ENCODE measurements at places on chromosomes 16 and 17.

- no peak for DNase-seq
Measured at GRCh38 chr16:67885976-67886375, 1.3 kb downstream of the NRN1L start.

DNA sequence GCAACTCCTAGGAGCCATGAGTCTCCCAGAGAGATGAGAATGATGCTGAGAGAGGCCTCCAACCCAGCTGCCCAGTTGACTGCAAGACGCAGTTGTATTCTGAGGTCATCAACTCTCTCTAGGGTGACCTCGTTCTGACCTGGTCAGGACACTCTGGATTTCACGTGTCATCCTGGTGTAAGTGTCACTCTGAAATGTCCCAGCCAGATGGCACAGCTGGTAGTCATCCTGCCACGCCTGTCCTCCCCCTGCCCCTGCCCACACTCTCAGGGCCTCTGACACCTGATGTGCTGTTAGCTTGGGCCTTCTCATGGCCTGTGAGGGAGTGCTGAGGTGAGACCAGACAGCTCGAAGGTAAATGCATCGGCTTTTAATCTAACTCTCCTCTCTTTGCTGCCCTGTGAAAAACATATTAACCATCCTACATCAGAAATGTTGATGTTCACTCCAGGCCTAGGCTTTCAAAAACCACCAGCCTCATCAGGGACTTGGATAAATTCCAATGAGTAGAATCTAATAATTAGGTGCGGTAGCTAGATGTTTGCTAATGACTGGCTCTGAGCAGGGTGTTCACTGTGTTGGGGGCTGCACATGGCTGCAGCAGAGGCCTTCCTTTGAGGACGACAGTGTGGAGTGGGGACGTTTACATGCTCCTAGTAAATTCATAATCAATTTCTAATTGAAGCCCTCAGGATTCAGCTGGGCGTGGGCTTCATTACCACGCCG, 13.8 kb downstream of the MLYCD start:
- no peak for DNase-seq

- peak; percentile 81 for DNase-seq
Measured at GRCh38 chr16:8863594-8864424, 5.0 kb downstream of the CARHSP1 start.

DNA sequence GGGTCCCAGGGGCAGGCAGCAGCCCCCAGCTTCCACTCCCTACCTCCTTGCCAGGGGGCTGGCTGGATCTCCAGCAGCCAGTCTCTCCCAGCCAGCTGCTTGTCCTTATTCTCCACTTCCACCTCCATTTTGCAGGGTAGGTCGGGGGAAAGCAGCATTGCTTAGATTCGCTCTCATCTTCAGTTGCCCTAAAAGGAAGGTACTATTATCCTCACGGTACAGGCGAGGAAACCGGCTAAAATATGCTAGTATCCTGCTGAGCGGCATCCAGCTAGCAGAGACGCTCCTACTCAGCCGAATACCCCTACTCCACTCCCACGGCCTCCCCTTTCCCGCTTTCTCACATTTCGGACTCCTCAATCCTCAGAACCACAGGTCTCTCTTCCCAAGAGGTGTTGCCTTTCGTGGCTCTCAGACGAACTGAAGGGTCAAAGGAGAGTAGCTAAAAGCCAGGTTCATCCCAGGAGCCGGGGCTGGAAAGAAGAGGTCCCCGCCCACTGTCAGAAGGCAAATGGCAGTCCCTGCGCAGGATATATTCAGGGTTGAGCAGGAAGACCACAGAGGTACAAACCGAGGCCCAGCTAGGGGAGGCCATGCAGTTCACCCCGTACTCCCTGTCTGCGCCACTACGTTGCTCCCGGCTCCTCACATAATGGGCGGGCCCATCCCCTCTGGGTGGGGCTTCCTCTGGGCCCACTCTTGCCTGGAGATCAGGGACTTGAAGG, 1.7 kb upstream of the RAB11FIP4 start:
- no peak for DNase-seq

- DNase-seq, result no peak
Measured at GRCh38 chr16:70563636-70564035, 40.0 kb downstream of the SF3B3 start.

DNA sequence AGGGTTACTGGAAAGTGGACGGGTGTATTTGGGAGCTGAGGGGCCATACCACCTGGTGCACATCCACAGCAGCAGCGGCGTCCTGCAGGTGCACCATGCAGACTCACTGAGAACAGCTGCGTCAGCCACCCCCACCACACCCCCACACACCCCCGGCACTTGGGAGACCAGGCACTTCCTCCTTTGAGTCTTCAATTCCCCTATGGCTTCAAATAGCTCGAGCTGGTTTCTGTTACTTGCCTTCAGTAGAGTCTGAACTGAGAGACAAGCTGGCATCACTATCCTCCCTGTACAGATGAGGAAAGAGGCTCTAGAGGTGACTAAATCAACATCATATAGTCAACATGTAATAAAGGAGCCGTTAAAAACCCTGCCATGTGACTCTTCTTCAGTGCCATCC, 15.4 kb downstream of the CUEDC1 start:
- no peak for DNase-seq

- no peak for DNase-seq
Measured at GRCh38 chr17:79207960-79208359, 133.3 kb downstream of the ENGASE start.

- DNase-seq, result no peak
Measured at GRCh38 chr17:36972186-36972700, 23.5 kb downstream of the AATF start.

DNA sequence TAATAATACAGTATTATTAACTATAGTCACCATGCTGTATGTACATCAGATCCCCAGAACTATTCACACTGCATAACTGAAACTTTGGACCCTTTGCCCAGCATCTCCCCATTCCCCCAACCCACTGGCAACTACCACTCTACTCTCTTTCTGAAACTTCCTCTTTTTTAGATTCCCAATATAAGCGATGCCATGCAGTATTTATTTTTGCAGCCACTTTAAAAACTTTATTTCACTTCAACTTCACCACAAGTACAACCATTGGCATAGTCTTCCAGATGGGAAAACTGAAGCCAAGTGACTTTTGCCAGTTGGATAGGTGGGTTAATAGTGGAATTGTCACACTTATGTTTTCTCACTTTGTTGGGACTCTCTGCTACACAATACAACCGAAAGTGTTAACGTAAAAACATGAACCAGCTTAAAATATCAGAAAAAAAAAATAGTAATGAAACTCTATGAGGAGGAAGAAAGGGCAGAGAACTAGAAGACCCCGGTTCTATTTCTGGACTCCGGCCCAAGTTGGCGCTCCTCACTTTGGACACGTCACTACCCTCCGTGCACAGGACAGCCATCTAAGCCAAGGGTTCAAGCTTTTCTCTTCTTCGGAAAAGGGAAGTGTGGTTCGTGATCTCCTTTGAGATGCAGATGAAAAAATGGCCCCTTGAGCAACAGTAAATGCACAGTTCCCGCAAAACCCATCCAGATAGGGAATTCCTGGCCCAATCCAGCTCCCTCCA, 743 bp downstream of the SHCBP1 start:
- no peak for DNase-seq

- no peak for DNase-seq
Measured at GRCh38 chr16:29862383-29862883, 593 bp downstream of the CDIPT start.

DNA sequence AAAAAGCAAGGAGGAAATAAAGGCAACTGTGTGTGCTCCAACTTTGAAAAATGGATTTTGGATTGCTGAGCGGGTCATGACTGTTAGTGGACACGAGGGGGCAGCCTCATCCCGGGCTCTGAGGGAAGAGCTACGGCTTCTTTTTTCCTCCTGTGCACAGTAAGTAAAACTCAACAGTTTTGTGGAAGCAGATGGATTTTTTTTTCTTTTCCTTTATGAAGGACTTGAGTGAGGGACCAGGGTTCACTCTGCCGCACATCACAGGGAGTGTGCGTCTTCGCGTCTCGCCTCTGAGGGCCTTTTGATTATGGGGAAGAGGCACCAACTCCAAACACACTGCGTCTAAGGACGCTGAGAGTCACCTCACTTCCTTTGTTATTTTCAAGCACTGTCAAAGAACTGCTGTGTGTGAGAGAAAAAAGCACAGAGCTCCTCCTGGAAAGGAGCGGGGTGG, 80.3 kb upstream of the GOT2 start:
- peak; percentile 26 for DNase-seq

DNA sequence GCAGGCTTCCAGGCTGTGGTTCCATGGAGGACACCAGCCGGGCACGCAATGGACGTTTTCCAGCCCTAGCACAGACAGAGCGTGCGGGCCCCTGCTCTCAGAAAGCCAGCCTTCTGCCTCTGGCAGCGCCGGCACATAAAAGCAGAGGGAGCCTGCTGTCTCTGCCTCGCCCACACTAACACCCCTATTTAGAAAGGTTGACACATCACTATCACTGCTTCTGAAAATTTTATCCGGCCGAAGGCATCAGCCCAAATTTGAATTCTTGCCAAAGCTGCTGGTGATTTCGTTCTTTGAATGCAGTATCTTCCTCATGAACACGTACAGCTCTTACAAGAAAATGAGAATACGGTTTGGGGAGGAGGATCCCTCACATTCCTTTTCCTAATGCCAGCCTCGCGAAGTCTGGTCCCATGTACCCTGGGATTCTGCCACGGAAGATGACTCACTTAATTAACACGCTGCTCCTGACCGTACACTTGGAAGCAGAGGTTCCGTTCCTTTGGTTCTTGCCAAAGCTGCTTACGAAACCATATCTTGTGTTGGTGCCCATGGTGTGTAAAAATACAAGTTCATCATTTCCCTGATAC, 1.3 kb upstream of the RAB11FIP3 start:
- DNase-seq, result peak; percentile 56

DNA sequence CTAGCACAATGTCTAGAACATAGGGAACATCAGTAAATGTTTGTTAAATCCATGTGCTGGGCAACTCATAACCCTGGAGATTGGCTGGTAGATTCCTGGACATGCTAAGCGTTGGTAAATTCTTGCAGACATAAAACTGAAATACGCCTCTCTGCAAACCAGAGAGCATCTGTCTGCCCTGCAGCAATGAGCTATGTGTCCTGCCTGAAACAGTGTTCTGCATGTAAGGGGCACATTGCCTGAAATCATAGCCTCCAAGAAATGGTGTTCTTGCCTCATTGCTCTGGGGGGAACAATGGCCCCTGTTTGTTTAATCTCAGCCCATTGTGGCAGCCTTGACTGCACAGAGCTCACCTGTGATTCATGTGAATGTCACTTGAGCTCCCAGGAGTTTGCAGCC, 113.5 kb upstream of the CCL2 start:
- DNase-seq, result no peak

DNA sequence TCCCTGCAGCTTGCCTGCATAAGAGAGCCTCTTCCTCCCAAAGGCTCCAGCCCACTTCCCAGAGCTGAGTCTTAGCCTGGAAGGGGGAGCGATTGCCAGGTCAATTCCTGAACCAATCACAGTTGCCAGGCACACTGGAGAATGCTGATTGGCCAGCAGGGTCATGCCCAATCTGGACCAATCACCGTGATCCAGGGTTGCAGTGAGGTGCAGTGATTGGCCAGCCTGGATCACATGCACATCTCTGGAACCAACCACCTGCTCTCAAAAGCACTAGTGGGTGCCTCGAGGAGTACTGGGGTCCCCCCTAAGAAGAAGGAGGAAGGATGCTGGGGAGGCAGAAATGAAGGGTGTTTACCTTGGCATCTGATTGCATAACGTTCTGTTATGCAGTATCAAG, 18.4 kb downstream of the NAGPA start:
- no peak for DNase-seq

GRCh38 chr17:59357219-59357697, 25.8 kb downstream of the YPEL2 start:
- no peak for DNase-seq

DNA sequence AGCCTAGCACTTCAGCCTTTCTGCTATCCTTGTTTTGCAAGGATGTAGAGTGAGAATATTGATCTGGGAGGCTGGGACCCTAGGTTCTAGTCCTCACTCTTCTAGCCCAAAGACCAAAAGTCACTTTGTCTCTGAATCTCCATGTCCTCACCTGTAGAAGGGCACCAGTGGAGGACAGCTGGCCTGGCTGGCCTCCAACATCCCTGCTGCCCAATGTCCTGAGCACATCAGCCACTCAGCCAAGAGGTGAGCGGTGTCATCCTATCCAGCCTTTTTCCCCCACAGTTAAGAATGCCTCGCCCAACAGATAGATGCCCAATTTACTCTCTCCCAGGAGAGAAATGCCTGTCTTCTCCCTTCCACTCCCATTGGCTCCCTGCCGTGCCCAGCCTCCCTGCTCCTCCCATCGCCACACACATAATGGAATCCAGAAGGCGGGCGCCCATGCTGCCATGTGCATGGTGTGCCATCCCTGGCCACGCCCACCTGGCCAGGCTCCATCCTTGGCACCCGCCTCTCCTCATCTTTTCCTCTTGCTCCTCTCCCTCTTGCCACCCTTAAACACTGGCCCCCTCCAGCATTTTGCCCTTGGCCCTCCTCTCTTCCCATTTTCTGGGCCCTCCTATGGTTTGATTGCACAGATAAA, 157.3 kb upstream of the SDK2 start:
- DNase-seq, result no peak

DNA sequence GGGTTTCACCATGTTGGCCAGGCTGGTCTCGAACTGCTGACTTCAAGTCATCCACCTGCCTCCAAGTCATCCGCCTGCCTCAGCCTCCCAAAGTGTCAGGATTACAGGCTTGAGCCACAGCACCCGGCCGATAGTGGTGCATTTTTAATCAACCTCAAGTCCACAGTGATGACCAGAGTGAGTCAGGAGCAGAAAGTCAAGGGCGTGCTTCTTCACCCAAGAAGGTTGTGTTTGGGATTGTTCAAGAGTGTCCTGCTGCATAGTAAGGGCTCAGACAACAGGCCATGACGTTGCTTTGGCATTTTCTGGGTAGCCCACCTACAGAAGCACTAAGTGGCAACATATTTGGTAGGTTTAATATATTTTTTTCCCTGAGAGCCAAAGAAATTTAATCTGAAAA, 108.3 kb upstream of the FAM20A start:
- no peak for DNase-seq

DNA sequence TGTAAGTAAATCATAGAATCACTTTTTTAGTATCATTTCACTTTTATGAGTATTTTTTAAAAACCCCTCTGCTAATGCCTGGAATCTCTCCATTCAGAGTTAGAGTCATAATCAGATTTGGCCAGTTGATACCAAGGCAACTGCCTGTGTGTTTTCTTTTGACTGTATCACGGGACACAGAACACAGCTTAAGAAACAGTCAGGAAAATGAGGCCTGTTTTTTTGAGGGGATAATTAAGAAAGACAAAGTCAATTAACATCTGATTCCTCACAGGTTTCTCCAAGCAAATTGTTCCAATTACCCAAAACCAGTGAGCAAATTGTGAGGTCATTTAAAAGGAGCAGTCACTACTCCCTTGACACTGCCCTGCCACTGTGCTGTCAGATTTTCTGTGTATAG, 944.5 kb upstream of the SOX9 start:
- no peak for DNase-seq

DNA sequence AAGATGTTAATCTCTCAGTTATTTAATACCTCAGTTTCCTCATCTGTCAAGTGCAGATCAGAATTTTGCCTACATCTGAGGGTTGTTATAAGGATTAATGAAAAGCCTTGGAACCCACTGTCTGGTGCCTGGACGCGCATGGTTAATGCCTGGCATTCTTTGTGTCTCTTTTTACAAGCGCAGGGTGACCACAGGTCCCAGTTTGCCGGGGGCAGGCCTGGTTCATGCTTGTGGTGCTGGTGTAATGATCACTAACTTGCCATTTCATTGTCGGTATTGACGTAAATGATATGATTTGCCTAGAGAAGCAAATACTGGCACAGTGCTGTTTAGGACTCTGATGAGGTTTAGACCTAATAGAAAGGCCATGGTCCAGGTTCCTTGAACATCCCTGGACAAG, 23.1 kb downstream of the MRC2 start:
- no peak for DNase-seq
